Testis (tissue), 5 donors: ENCODE measurements at places on chromosomes 2 and 18. TPM values are rescaled to one million over a fixed set of nuclear protein-coding genes. Genes with fewer than 3 reads are reported as not detected.

DNA sequence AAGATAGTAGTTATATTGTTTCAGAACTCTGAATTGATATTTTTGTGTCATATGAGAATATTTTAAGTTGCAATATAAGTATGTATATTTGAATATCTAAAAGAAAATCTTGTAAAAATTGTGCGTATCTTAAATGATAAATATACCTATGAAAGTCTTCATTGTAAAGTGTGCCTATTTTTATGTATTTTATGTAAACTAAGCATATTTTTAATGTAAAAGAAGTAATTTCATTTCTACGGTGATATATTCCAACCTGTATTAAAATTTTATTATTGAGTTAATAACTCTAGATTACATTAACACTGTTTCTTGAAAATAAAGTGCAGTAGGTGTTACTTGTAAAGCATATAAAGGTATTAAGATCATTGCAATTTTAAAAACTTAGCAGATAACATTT lies 233.4 kb downstream of the PHLPP1 start:
- no peak for DNase-seq

GRCh38 chr2:68907232-68907919 lies 36.2 kb upstream of the BMP10 start:
- DNase-seq: no peak

- peak; percentile 59 for DNase-seq
These were observed 745.6 kb upstream of the RAB6C start for GRCh38 chr2:129233751-129234406.

GRCh38 chr2:72095364-72095763 lies 52.3 kb downstream of the CYP26B1 start:
- no peak for DNase-seq

- DNase-seq: no peak
These were observed 31.5 kb upstream of the FAM124B start for GRCh38 chr2:224433442-224433841.

DNA sequence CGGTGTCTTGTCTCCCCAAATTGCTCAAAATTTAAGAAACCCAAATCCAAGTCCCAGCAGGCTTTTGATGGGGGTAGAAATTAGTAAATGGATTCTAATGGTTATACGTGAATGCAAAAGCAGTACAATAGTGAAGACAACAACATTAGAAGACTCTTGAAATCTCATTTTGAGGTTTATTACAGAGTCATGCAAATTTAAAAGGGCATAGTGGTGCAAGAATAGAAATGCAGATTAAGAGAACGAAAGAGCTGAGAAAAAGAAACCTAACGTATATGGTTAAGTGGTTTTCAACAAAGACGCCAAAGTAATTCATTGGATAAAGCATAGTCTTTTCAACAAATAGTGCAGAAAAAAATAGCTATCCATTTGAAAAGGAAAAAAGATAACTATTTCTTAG lies 33.2 kb upstream of the CXXC1 start:
- DNase-seq: no peak

GRCh38 chr2:151388011-151388410 lies 21.7 kb upstream of the RIF1 start:
- no peak for DNase-seq

GRCh38 chr2:7007488-7007845 lies 90.3 kb downstream of the RNF144A start:
- no peak for DNase-seq

- no peak for DNase-seq
These were observed 39.1 kb downstream of the RMC1 start for GRCh38 chr18:23542461-23542860.

GRCh38 chr2:181848261-181848886 lies 43.2 kb upstream of the ITPRID2 start:
- DNase-seq: no peak

GRCh38 chr2:77314721-77315120 lies 207.5 kb downstream of the LRRTM4 start:
- no peak for DNase-seq

- no peak for DNase-seq
These were observed 10.1 kb downstream of the INPP1 start for GRCh38 chr2:190353537-190353899.

DNA sequence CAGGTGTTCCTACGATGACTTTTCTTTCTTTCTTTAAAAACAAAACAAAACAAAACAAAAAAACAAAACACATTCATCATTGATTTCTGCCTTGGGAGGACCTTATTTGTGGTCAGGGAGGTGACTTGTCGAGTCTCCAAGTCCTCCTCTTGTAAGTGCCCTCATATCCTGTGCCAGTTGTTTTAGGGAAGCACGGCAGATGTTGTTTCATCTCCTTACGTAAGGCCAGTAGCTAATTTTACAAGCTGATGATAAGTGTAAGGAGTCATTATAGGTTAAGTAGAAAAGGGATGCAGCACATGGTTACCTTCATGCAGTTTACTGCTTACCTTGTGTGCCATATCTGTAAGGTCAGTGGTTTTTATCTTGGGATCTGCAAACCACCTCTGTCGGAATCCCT lies 52.2 kb downstream of the MRPS9 start:
- no peak for DNase-seq

DNA sequence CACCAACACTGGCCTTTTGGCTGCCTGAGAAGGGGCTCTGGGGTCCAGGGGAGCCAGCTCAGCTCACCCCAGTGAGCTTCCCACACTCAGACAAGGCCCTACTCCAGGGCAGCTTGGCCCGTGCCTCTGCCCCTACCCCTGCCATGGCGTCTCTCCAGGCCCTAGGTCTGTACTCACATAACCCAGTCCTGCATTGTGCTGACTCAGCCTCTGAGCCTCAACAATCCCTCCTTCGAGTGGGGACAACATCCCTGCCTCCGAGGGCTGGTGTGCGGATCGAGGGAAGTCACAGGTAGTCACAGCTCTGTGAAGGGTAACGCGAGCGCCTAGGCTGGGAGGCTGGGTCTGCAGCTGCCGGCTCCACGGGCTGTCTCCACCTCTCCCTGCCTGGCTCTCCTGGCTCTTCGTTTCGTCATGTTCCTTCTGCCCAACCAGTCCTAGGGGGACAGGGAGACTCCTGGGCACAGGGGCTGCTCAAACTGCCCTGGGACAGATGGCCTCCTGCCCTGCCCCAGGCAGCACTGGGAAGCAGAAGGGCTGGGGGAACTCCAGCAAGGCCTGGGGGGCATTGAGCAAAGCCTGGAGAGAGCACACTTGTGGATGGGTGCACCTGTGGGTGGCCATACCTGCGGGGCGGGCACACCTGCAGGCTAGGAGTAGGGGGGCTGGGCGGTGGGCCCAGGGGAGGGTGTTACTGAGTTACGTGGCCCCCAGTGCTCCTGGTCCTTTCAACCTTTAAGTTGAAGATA lies 74.6 kb downstream of the RRM2 start:
- no peak for DNase-seq

GRCh38 chr2:128765811-128766210 lies 447.1 kb upstream of the HS6ST1 start:
- no peak for DNase-seq

DNA sequence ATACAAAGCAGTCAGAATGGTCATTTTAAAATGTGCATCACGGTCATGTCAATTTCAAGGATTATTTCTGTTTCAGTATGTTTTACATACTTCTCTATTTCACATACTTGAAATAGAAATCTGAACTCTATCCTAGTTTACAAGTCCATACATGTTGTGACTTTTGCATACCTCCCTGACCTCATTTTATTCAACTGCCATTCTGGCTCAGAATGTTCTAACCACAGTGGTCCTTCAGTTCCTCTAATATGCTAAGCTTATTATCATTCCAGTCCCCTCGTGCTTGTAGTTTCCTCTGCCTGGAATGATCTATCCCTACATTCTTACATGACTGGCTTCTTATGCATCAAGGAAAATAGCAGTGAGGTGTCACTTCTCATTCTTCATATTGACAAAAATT lies 295.6 kb downstream of the KIAA1328 start:
- no peak for DNase-seq

DNA sequence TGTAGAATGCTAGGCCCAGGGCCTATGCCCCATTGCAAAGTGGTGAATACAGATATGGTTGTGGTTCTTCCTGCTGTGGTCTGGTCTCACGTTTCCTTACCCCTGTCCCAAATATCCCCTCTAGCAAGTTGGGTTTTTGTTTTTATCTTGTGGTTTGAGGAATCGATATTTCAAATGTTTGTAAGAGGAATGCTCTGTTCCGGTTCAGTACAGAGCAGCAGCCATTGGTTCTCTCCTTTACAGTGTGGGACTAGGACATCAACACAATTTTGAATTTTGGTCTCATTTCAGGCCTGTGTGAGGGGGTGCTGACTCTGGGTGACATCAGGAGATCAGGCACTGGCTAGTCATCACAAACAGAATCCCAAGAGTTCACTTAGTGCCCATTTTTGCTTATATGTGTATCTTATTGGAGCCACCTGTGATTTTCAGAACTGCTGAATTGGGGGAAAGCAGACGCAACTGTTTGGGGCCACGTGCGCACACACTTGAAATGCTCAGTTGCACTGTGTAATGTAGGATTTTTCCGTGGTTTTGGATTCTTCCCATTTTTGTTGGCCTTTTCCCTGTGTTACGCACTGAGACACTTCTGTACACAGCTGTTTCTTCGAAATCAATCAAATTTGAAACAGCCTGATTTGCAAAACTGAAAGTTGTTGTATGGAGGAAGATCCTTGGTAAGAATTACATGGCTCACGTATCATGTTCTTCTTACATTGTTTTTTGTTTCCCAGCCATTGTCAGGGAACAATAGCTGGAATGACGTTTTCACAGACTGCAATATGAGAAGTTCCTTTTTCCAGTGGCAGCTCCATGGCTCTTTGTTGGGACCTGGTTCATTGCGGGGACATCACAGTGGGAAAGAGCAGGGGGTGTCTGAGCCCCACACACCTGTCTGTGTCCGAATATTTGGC lies 8.6 kb downstream of the SH3BP4 start:
- DNase-seq: no peak

DNA sequence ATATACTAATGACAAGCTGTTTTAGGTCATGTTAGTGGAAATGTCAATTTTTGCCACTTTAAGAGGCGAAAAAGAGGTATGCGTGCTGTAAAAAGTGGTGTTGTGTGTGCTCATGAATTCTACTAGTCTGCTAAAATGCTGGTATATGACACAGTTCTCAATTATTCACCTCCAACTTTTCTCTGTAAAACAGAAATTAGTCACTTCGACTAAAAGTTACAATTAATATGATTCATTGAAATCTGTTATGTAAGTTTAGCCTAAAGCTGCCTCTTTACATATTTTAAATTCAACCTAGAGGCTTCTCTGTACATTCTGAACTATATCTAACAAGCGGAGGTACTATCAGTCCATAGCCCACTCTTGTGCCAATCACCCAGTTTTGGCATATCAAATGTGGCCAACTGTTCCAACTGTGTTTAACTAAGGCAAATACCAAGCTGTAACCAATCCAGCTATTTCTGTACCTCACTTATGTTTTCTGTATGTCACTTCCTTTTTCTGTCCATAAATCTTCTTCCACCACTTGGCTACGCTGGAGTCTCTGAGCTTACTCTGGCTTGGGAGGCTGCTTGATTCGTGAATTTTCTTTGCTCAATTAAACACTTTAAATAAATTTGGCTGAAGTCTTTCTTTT lies 20.8 kb downstream of the BAZ2B start:
- no peak for DNase-seq

ADNP2 gene
- 56.8 TPM for total RNA-seq

C2orf80 gene
- not detected for total RNA-seq

NDC80 gene
- total RNA-seq: 15.4 TPM

DYNC2LI1 gene
- total RNA-seq: 60.4 TPM

ZNF638 gene
- 207 TPM for total RNA-seq

MCM6 gene
- total RNA-seq: 32.3 TPM

ELP2 gene
- total RNA-seq: 95.2 TPM

LIMS3 gene
- 33.0 TPM for total RNA-seq

RGPD4 gene
- 7.1 TPM for total RNA-seq
